ENCODE measurements at places on chromosomes 5 and 9.

DNA sequence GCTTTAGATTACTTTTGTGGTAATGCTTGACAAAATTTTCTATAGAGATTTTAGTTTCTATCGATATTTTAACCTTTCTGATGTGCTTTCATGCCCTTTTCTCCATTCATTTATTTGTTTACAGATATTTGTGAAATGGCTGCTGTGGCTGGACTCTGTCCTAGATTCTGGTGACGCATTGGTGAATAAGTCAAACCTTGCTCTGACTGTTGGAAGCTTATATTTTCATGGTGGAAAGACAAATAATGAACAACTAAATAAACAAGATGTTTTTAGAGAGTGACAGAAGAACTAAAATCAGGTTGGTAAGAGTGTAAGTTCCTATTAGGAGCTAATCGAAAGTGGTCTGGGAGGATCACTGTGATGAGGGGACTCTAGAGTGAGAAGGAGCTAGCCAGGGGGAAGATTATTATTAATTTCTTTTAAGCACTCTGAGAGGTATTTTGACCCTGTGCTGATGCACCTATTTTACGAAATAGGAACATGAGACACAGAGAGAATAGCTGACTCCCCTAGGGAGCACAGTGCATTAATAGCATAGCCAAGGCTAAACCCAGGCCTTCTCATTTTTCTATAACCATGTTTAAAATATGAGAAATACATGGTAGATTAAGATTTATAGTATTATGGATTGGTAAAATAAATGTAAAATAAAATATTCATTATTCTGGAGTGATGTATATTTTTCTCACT is 411.9 kb upstream of the ARRDC3 start:
- DNase-seq = no peak

- no peak for DNase-seq
These were observed 21.1 kb downstream of the SRFBP1 start for GRCh38 chr5:121982893-121983285.

- no peak for DNase-seq
These were observed 369.0 kb downstream of the MAT2B start for GRCh38 chr5:163874431-163874830.

DNA sequence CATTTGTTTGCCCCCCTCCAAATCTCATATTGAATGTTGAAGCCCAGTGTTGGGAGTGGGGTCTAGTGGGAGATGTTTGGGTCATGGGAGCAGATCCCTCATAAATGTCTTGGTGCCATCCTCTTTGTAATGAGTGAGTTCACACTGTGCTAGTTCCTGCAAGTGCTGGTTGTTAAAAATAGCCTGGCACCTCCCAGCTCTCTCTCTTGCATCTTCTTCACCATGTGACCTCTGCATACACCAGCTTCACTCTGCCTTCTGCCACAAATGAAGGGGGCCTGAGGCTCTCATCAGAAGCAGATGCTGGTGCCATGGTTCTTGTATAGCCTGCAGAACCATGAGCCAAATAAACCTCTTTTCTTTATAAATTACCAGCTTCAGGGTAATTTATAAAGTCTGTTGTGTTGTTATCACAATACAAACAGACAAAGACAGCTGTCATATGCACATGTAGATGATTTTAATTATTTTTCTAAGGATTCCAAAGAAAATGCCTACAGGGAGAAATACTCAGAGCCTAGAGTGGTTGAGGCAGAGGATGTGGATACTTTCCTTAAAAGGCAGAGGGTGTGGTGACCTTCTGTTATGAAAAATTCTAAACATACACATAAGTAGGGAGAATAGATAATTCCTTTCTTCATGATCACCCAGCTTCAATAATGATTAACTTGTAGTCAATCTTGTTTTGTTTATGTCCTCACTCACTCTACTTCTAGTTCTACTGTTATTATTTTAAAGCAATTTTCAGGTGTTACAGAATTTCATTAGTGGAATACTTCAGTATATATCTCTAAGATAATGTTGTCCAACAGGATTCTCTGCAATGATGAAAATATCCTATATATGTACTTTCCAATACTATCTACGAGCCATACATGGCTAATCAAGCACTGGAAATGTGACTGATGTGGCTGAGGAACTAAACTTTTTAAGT is 75.1 kb upstream of the RANBP6 start:
- no peak for DNase-seq

- no peak for DNase-seq
These were observed 136.5 kb downstream of the EFNA5 start for GRCh38 chr5:107533910-107534876.

DNA sequence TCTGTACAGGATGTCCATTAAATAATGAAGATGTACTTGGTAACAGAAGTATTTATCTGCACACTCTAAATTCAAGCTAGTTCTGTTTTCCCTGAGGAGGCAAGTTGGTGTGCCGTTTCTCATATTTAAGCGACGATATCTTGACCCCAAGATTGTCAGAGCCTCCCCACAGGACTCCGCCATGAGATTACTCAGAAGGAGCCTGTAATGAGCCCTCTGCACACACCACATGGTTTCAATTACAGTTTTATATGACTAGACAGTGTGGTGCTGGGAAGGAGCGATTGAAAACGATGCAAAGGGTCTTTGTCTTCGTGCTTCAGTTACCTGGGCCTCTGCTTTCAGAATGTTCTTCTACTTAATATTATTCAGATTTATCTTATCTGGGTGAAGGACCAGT is 840.4 kb upstream of the WWC1 start:
- DNase-seq = no peak

Measured in GM13977 (cell line).